ENCODE measurements at places on chromosomes 3 and 15. TPM values are rescaled to one million over a fixed set of nuclear protein-coding genes. Genes with fewer than 3 reads are reported as not detected.

DNA sequence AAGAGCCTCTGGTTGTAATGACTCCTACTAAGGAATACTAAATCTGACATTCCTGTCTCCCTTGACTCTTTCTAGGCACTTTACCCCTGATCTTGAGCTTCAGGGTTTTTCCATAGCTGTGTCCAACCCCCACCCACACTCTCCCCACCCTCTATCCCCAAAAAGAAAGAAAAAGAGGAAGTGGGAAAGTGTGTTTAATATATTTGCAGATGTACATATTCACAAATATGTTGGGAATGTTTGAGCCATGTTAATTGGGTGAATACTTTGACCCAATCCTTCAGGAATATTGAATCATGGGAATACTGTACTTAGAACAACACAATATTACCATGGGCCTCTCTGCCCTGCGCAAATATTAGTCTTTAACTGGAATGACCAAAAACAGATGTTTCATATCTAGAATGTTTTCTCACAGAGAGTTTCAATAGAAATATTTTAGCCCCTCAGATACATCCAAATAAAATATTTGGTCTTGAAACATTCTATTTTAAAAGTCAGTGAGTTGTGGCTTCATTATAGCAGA, 19.8 kb upstream of the PFN2 start:
- no peak for DNase-seq

DNA sequence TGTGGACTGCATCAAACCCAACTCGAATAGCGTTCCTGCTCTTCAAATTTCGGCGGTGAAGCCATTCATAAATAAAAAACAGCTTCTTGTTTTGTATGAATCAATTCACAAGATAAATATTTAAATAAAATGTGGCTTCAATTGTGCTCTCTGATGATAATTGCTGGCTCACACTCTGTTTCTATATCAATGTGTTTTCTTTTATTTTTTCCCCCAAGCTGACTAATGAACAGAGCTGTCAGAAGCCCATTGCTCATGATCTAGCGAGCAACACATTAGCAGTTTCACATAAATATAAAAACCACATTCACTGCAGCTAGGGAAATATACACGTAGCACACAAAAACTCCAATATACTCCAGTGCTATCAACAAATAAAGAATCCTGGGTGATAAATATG, 45.0 kb upstream of the FOXP1 start:
- DNase-seq: no peak

GRCh38 chr3:129121016-129121791, 400 bp downstream of the RAB43 start:
- peak; percentile 87 for DNase-seq

- no peak for DNase-seq
Observed at GRCh38 chr3:16136055-16136454, 38.4 kb upstream of the GALNT15 start.

- no peak for DNase-seq
Observed at GRCh38 chr3:170493712-170494182, 75.1 kb downstream of the CLDN11 start.

DNA sequence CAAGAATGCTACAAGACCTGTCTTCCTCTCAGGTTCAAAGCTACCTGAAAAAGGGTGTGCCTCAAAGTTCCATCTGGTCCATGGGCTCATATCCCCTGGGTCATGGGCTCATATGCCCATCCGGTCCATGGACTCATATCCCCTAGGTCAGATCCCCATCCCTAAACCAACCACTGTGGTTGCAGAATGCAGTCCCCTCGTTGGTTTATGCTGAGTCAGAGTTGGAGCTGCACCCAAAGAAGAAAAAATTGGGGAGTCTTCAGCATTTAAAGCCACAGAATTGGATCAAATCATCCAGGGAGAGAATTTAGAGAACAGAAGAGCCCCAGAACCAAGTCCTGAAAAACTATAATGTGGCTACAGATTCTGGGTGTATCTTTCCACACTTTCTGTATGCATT, 71.5 kb upstream of the IL12A start:
- DNase-seq: no peak

DNA sequence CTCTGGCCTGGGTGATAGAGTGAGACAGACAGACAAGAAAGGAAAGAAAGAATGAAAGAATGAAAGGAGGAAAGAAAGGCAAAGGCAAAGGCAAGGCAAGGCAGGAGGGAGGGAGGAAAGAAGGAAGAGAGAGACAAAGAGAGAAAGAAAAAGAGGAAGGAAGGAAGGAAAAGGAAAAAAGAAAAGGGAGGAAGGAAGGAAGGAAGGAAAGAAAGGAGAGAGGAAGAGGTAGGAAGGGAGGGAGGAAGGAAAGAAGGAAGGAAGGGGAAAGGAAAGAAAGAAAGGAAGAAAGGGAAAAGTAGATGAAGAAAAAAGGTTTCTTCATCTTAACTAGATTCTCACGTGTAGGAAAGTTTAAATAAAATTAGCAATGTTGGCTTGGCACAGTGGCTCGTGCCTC, 142.2 kb downstream of the GREM1 start:
- DNase-seq: no peak

DNA sequence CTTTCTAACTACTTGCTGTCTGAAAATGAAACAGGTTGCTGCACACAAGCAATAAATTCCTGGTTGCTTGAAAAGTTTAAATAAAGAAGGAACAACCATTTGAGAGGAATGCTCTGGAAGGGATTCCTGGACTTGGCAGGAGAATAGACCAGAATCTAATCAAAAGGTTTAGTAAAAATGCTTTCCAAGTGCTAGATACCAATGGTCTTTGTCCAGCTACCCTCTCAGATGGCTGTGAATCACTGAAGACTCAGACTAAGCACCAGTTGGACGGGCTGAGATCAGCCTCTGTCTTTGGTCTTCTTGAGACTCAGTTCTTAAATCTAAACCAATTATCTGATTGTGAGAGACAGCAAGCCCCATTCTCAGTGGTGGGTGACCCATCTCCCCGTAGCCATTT, 27.7 kb upstream of the LPP start:
- no peak for DNase-seq

DNA sequence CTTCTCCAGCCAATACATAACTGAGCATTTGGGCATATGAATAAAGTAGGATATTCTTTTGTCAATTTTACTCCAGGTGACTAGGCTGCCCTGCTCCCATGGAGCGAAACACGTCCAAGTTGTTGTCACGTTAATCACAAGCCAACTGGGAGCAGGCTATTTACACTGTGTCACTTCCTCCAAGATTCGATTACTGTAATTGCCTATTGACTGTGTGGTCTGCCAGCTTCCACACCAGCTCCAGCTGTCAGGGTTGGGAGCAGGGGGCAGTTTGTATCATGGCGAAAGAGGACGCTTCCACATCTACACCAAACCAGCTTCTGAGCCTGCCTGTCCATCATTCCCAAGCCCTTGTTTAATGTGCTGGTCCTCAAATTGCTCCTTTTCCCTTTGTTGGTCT, 89.2 kb upstream of the RORA start:
- no peak for DNase-seq

The CLRN1 gene
- total RNA-seq: not detected

The GMPPB gene
- 29.6 TPM for total RNA-seq

The SLC38A3 gene
- total RNA-seq: 0.62 TPM
